ENCODE measurements at places on chromosomes 2 and 18.

DNA sequence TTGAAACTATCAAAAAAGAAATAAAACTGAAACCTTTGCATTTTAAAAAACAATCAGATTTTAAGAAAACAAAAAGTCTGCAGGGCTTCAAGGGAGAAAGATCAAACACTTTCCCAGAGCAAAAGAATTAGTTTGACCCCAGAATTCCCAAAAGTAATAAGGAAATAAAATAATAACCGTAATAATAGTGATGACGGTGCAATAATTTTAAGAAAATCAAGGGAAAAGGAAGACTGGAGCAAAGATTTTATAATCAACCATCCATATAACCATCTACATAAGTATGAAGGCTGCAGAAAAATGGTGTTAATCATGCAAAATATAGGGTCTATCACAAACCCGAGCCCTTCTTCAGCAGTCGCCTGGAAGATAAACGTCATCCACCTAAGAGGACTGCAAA, 634.8 kb downstream of the GALR1 start:
- DNase-seq: no peak

DNA sequence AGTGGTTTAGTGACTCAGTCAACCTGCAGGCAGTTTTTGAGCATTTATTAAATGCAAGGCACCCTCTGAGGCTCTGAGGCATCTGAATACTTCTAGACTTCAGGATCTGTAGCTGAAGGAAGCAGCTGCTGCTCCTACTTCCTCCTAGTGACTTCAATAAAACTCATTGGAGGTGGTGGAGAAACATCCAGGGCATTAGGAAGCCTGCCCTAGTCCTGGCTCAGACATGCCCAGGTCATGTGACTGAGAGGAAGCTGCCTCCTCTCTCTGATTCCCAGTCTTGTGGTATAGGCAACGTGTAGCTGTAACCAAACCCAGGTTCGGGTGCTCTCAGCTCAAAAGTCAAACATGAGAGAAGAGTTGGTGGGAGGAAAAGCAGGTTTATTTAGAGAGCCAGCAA, 287.2 kb upstream of the GYPC start:
- no peak for DNase-seq

DNA sequence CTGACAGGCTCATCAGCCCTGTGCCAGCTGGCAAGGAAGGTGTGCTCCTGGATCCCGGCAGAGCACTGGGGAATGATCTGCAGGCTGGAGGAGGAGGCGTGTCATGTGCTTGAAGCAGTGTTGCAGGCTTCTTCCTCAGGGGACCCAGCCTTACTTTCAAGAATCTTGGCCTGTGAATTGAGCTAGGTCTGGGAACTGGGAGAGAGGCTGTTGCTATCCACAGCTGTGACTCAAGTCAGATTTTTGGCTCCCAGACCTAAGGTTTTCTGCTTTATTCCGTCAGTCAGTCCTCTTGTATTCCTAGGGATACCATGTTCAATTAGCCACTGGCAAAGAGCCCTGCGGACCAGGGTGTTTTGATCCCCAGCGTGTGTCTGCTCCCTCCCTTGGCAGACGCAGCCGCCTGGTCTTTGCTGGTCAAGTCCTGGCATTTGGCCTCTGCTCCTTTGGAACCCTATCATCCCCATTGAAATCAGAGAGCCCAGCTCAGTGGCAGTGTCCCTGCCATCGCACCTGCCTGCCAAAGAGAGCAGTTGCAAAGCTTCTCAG, 32.4 kb downstream of the ASB1 start:
- DNase-seq: no peak

GRCh38 chr18:78950386-78950785, 29.2 kb upstream of the SALL3 start:
- no peak for DNase-seq

- DNase-seq: no peak
Measured at GRCh38 chr18:79384151-79384807, 11.5 kb upstream of the NFATC1 start.

DNA sequence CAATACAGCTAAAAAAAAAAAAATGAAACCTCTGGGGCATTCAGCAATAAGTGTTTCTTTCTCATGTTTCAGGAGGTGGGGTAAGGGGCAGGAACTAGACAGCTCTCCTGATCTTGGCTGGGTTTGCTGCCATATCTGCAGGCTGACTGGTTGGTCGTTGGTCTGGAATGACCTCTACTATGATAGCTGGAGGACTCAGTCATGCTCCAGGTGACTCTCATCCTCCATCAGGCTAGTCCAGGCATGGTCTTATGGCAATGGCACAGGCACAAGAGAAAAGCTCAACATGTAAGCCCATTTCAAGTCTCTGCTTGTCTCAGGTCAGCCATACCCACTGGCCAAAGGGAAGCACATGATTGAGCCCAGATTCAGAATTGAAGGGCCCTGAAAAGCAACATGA, 9.5 kb upstream of the SLC1A4 start:
- no peak for DNase-seq

- DNase-seq: no peak
Measured at GRCh38 chr2:52933878-52934277, 833.7 kb upstream of the CHAC2 start.

GRCh38 chr18:54004828-54005227, 219.6 kb downstream of the MBD2 start:
- DNase-seq: no peak

DNA sequence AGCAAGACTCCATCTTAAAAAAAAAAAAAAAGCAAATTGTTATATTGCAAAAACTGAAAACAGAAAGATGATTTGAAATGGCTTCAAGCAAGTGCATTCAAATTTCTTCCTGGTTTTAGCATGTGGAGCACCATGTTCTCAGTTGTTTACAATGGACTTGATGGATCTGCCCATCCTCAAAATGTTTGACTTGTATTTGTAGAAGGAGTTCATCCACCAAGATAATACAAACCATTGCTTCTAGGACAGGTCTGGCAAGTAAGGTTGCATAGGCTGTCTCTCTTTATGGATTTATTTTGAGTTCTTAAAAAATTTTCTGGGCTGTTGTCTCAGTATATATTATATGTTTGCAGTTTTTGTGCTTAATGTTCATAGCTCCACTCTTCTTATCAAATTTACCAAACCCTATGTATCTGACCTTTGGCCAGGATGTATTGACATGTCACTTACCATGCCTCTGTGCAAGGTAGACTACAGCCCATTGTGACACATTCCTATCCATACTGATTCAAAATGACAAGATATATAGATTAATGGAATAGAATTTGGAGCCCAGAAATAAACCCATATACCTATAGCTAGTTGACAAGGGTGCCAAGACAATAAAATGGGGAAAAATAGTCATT, 21.7 kb upstream of the ZCCHC2 start:
- no peak for DNase-seq

DNA sequence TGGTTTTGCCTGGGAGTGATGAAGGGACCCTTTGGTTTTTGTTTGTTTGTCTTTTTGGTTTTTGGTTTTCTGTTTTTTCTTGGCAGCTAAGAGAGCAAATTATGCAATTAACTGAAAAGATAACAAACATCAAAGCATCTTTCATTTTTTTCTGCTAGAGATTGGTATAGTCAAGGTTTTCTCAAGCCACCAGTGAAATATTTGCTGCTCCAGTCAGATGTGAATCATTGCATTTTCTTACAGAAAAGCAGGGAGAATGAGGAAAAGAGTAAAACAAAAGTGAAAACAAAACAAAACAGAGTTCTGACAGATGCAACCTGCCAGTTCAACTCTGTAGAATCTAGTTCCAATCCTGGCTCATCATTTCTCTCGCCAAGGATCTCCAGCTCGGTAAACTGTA, 660.7 kb downstream of the DSC3 start:
- no peak for DNase-seq

DNA sequence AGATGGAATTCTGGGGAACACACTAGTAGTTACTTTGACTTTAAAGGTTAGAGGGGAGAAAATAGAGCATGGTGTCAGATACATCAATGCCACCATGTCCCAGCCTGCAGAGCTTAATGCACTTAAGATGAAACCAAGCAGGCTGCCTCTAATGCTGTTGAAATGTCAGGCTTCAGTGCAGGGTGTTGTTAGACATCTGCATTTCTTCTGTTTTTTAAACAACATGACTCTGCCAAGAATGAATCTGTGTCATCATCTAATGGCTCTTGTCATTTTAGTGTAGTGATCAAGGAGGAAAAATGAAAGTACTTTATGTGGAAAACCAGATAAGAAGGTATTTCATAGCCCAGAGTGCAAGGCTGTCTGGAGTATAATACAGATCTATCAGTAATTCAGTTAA, 29.9 kb downstream of the LYPD1 start:
- no peak for DNase-seq

DNA sequence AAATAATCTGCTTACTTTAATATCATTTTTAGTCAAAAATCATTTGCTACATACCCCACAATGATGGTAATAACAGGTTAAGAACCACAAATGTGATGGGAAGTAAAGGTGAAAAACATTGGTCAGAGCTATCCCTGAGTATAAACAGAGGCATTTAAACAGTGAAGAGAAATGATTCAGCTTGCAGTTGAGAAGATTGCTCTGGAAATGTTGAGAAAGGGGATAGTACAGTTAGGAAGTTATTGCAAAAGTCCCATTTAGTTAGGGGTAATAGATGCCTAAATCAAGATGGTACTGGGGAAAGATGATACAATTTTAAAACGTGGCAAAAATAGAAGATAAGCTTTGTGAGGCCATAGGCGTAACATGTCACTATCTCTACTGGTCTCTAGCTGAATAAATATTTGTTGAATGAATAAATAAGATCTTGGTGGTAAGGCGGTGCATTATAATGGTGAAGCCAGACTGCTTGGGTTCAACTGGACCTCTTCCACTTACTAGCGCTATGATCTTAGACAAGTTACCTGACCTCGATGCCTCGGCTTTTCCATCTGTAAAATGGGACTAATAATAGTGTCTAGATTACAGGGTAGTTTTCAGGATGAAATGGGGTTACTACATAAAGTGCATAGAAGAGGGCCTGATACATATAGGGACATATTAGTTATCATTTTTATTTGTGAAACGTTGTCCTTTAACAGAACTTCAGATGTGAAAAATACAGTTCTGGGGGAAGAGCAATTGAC, 2.0 kb upstream of the BZW1 start:
- DNase-seq: no peak

- no peak for DNase-seq
Measured at GRCh38 chr2:134273256-134273983, 19.5 kb downstream of the MGAT5 start.

GRCh38 chr18:43093646-43094045, 21.8 kb downstream of the RIT2 start:
- DNase-seq: no peak

- no peak for DNase-seq
Measured at GRCh38 chr2:226440127-226440918, 359.3 kb downstream of the IRS1 start.

DNA sequence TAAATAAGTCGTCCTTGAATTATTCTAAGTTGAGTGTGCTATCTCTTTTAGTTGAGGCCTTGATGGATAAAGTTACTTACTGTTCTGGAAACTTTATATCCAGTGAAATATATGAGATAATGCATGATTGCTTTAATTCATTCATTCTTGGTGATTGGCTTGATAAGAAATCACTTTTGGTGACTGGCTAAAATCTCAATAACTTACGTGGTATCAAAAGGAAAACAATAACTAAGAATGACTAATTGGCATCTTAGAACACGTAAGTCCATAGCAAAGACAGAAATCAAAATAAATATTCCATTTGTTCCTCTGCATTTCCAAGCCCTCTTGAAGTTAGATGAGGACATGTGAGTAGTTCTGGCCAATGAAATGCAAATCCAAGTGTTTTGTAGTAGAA, 251.6 kb downstream of the NUP35 start:
- no peak for DNase-seq

DNA sequence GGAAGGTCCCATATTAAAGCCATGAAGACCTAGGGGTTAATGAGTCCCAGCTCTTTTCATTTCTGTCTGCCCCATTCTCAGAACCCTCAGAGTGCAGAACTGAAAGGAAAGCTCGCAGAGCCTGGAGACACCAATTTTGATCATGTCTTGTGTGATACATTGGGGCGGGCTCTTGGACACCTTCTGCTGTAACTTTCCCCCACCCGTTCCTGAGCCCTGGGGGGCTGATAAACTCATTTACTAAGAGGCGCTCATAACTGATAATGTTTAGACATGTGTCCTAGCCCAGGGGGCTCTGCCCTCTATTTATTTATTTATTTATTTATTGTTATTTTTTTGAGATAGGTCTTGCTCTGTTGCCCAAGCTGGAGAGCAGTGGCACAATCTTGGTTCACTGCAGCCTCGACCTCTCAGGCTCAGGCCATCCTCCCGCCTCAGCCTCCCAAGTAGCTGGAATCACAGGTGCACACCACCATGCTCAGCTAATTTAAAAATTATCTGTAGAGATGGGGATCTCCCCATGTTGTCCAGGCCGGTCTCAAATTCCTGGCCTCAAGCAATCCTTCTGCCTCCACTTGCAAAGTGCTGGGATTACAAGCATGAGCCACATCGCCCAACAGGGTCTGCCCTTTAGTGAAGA, 72.4 kb upstream of the HAAO start:
- no peak for DNase-seq

DNA sequence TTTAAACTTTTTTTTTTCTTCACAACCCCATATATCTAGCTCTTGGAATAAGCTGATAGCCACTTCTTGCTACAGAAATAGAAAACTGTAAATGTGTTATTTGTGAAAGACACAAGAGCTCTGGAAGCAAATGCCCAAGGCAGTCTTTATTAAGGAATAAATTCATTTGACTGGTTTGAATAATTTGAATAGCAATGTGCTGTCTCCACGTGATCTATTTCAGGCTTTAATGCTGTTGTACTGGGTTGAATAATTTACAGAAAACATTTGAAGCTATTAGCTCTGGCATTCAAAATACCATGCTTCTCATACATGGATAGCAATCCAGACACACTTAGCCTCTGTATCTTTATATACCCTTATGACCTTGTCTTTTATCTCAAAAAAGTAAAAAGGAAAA, 366.7 kb upstream of the KCNJ3 start:
- no peak for DNase-seq

DNA sequence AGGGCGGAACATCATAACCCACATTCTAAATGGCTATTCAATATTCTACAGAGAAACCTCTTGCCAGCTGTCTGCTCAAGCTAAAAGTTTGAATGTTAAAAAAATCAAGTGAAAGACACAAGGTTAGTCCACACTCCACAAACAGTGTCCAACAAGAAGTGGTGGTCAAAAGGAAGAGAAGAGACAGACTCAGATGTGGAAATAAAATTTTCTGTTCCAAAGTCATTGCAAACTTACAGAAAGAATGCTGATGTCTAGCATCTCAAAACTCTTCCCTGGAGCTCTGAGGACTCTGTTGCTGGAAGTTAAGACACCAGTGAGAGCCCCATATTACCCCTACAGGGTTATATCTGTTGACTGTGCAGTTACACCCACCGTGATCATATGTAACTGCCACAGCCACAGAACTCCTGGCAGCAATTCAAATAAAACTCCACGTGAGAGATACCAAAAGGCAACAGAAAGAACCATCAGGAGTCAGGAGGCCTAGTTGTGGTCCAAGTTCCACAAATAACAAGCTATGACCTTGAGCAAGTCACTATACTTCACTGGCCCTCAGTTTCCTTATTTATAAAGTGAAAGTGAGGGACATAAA, 60.9 kb downstream of the AAK1 start:
- peak; percentile 21 for DNase-seq

- no peak for DNase-seq
Measured at GRCh38 chr18:45303026-45303425, 312.2 kb upstream of the SLC14A2 start.

GRCh38 chr2:59630789-59631188, 922.7 kb downstream of the BCL11A start:
- DNase-seq: no peak

GRCh38 chr18:76847916-76848315, 25.6 kb downstream of the ZNF236 start:
- DNase-seq: peak; percentile 17

Measured in urothelium cell line (cell line).